ENCODE measurements at places on chromosomes 2 and 18.

GRCh38 chr2:36433311-36434217 is 78.0 kb downstream of the CRIM1 start:
- no peak for DNase-seq

DNA sequence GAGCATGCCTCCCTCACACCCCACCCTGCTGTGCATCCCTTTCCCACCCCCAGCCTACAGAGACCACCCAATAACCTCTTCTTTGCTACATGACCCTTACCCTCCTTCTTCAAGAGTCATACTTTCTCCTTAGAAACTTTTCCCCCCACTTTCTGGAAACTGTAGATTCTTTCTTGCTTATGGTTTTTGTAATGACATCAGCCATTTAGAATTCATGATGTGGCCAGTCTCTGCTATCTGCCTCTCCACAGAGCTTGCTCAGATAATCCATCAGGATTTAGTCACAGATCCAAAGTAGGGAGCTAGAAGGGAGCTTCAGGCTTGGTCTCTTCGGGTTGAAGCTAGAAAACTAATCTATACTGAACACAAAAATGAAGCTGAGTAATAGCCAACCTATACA is 36.5 kb downstream of the GALM start:
- DNase-seq: peak; percentile 80

GRCh38 chr2:230975927-230976326 is 20.0 kb upstream of the SPATA3 start:
- DNase-seq: no peak

DNA sequence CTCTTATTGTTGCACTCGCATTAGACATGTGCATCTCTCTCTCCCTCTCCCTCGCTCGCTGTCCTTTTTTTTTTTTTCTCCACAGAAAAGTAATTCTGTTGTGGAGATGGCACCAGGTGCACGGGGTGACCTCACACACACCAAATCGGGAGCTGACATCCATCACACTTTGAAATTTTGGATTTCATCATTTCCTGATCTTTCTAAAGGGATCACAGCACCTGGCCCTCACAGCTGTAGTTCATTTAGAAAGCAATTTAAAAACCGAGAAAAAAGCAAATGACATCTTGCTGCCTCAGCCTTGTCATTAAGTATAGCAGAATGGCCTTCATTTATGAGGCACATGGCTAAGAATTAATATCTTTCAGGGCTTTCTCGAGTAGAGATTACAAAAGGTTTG is 717.2 kb downstream of the RNF144A start:
- DNase-seq: no peak

DNA sequence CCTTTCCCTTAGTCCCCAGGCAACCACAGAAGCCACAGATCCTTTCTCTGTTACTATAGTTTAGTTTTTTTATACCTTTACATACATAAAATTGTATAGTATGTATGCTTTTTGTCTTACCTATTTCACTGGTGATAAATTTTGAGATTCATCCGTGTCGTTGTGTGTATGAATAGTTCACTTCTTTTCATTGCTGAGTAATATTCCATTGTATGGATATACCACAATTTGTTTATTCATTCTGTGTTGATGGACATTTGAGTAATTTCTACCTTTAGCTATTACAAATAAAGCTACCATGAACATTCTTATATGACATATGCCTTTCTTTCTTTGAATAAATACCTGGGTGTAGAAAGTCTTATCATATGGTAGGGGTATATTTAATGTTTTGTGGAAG is 102.8 kb upstream of the CERS6 start:
- DNase-seq: no peak

- no peak for DNase-seq
These were observed 23.0 kb downstream of the SERTAD2 start for GRCh38 chr2:64630752-64631151.

DNA sequence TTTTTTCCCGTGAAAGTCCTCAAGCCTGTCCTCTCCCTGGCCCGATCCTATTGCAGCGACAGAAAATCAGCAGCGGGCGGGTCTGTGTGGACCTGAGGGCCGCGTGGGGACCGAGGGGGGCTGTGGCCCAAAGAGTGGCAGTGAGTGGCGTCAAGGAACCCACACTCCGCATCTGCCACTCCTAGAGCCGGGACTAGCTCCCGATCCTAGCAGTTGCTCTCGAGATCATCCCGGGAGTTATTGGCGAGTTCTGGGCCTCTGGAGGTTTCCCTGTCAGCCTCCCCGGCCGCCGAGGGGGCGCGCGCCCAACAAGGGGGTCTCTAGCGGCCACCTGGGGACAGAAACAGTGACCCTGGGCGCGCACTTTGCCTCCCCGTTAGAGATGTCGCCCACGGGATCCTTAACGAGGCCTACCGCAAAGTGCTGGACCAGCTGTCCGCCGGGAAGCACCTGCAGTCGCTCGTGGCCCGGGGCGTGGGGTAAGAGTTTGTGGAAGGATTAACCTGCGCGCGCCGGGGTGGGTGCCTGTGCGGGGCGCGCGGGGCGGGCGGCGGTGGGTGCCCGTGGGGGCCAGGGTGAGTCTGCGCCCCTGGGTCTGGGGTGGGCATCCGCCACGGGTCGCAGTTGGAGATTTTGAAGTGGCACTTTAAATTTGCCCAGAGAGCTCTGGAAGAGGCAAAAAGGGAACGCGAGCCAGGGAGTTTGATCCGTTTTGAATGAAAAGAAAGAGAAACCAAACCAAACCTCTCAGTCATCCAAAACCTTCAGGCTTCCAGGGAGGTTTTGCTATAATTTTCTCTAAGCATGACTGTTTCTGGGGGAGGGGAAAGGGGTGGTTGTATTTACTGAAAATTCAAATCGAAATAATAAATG is 3.5 kb downstream of the ADCYAP1 start:
- no peak for DNase-seq

GRCh38 chr2:209938906-209939305 is 63.5 kb upstream of the RPE start:
- DNase-seq: no peak

DNA sequence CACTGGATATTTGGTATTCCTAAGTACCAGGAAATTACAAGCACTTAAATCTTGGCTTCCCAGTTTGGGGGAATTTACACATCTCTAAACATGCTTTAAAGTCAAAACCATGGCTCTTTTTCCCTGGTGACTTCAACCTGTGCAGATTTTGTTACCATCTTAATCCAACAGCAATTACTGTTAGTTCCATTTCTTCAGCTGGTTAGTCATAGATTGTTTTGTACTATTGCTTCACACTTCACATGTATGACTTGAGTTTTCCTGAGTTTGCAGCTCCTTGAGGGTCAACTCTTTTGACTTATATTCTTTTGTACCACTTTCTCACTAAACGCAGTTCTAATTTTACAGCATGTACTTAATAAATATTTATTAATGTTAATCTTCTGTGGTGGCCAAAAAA is 203.4 kb upstream of the RND3 start:
- no peak for DNase-seq

DNA sequence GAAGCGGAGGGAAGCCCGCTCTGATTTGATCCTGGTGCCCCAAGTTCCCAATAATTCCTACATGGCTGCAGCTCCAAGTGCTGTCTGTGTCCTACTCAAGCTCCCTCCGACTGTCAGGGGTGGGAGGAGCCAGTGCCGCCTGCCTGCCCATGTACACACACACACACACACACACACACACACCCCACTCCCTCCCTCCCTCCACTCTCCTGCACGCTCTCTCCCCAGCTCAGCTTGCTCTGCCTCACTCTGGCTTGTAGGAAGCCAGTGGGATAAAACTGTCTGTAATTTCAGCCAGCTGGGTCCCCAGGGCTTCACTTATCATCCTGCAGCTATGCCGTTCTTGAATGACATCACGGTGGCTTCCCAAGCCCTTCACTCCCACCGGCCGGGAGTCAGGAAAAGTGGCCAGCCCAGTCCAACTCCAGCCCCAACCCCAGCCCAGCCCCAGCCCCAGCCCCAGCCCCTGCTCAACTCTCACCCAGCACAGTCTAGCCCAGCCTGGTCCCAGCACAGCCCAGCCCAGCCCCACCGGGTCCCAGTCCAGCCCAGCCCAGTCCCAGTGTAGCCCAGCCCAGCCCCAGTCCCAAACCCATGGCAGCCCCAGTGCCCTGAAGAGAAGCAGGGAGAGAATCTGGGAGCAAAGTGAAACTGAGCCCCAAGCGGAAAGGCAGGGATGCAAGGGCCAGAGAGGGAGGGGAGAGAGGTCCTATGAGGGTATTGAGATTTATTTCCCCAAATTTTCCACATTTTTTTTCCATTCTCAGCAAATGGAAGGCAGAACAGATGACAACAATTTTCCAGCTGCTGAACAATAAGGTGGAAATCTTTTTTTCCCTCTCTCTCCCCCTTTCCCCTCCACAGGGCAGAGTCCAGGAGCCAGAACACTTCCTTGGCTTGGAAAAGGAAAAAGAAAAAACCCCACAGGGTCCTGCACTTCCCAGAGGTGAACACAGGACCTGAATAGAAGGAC is 144.0 kb downstream of the TNS1 start:
- DNase-seq: no peak

- no peak for DNase-seq
These were observed 1.1 kb upstream of the B3GNT2 start for GRCh38 chr2:62194558-62195420.

DNA sequence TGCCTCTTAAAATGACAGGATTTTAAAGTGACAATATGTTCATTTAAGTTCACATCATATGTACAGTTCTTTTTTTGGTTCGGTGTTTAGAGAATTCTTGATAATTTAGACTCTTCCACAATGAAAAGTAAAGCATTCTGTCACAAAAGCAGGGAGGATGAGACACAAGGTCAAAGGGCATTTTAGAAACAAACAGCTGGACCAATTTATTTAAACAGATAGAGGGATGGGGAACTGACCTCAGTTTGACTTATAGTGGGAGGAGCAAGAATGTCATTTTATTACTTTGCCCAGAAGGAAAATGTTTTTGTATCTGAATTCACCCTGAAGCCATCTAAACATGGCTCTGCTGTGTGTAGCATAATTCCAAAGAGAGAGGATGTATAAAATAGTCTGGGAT is 128.5 kb downstream of the MEIS1 start:
- no peak for DNase-seq

DNA sequence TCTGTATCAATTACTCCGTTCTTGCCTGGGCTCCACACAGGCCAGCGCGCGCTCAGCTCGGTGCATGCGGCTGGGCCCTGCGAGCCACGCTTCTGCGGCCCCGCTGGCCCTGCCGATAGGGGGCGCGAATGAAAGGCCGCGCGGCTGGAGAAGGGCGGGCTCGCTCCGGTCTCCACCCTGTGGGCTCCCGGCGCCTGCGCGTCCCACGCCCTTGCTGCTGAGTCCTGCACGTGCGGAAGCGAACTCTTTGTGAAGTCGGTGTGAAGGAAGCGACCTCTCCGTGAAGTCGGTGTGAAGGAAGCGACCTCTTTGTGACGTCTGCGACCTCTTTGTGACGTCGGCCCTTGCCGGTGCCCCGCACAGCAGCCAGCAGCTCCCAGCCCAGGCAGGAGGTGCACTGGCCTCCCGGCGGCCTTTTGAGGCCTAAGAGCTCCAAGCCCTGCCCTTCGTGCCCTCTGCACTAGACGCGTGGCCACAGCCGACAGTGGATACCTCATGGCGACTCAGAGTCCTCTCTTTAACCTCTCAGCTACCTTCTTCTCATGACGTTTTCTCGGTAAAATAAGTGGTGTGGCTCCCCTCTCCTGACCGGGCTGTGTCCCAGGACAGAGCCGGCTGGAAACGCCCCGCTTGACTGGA is 391.9 kb upstream of the RAB6C start:
- no peak for DNase-seq

DNA sequence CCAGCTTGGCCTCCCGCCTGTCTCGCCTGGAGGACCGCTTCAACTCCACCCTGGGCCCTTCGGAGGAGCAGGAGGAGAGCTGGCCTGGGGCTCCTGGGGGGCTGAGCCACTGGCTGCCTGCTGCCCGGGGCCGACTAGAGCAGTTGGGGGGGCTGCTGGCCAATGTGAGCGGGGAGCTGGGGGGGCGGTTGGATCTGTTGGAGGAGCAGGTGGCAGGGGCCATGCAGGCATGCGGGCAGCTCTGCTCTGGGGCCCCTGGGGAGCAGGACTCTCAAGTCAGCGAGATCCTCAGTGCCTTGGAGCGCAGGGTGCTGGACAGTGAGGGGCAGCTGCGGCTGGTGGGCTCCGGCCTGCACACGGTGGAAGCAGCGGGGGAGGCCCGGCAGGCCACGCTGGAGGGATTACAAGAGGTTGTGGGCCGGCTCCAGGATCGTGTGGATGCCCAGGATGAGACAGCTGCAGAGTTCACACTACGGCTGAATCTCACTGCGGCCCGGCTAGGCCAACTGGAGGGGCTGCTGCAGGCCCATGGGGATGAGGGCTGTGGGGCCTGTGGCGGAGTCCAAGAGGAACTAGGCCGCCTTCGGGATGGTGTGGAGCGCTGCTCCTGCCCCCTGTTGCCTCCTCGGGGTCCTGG is 3.7 kb upstream of the KHK start:
- no peak for DNase-seq

DNA sequence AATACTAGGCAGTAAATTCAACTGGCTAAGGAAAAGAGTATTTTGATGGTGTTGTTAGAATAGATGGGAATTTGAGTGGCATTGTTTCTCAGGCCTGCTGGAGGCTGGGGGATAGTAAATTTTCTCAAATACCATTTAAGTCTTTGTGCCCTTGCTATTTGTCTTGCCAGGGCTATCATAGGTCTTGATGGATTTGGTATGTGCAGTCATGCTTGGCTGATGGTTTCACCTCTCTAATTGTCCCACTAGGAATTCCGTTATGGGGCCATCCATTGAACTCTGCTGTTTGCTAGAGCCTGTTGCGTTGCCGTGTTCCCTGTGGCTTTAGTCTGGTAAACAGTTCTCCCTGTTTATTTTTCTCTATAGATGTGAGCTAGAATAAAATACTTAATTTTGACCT is 438.1 kb upstream of the FAM98A start:
- DNase-seq: no peak

GRCh38 chr2:24923106-24923505 is 3.1 kb upstream of the ADCY3 start:
- DNase-seq: no peak
